ENCODE measurements at places on chromosomes 7 and 10. TPM values are rescaled to one million over a fixed set of nuclear protein-coding genes. Genes with fewer than 3 reads are reported as not detected.

Gene LIPN
- total RNA-seq, result not detected

Gene ZNF467
- total RNA-seq, result 2.5 TPM

Gene C10orf143
- total RNA-seq, result 5.2 TPM

Gene OR2A7
- 2.7 TPM for total RNA-seq

Gene GNAT3
- total RNA-seq, result not detected

Gene GUSB
- 37.0 TPM for total RNA-seq

Gene C7orf33
- not detected for total RNA-seq

Gene ZSCAN25
- 54.1 TPM for total RNA-seq

Gene AGR3
- not detected for total RNA-seq
